ENCODE measurements at places on chromosomes 1 and 21. TPM values are rescaled to one million over a fixed set of nuclear protein-coding genes. Genes with fewer than 3 reads are reported as not detected.

METTL18 gene
- 14.5 TPM for total RNA-seq

FYB2 gene
- total RNA-seq, result not detected

TRIM63 gene
- not detected for total RNA-seq

TCP10L gene
- not detected for total RNA-seq

JUN gene
- 25.5 TPM for total RNA-seq

ATF3 gene
- 59.0 TPM for total RNA-seq

BPNT1 gene
- total RNA-seq, result 26.3 TPM

FCGR3A gene
- 1.1 TPM for total RNA-seq

FAM3B gene
- total RNA-seq, result not detected

KRTAP21-1 gene
- total RNA-seq, result not detected

RHBG gene
- total RNA-seq, result not detected

KRTAP19-1 gene
- not detected for total RNA-seq

NR5A2 gene
- not detected for total RNA-seq

NUDT17 gene
- 2.2 TPM for total RNA-seq

RIMS3 gene
- total RNA-seq, result 1.7 TPM

PADI2 gene
- total RNA-seq, result not detected

GBP7 gene
- total RNA-seq, result 0.09 TPM

S100A12 gene
- total RNA-seq, result not detected
